A549 treated with GW870086 at 1 μM for 4 hours (cell line): ENCODE measurements at places on chromosomes 4 and X. TPM values are rescaled to one million over a fixed set of nuclear protein-coding genes. Genes with fewer than 3 reads are reported as not detected.

Gene ADGRL3
- 0.02 TPM in 1 of 5 replicates, not detected in the others for total RNA-seq

Gene PAGE1
- 0.29 TPM in 1 of 5 replicates, not detected in the others for total RNA-seq

Gene SLC9B2
- total RNA-seq: 7.3 to 8.2 TPM (median 7.6 TPM) in 5 replicates

Gene ZNF630
- 0.13 to 0.31 TPM (median 0.22 TPM) in 5 replicates for total RNA-seq

Gene IBSP
- total RNA-seq: not detected in 5 replicates

Gene ODAPH
- not detected in 5 replicates for total RNA-seq

Gene RAB39B
- total RNA-seq: 0.55 to 0.69 TPM (median 0.60 TPM) in 5 replicates
